ENCODE measurements at places on chromosomes 1 and 21.

GRCh38 chr21:29800056-29800455 is 139.7 kb downstream of the GRIK1 start:
- no peak for DNase-seq

DNA sequence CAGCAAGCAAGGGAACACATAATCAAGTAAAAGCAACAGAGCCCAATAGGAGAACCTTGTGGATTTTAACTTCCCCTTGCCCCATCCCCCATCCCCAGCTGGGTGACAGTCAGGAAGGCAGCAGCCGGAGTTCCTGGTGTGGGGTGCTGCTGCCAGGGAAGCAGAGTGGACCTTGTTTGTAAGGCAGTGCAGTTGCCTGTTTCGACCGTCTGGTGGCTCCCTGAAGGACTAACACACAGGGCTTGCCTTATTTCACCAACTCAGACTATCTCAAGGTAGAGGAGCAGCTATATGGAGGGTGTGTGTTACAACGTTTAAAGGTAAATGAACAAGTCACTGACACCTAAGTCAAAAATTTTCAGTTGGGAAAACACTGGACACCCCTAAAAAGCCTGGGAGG is 6.6 kb downstream of the KRTAP10-8 start:
- DNase-seq, result no peak

- DNase-seq, result no peak
Observed at GRCh38 chr1:60279798-60280197, 206.2 kb upstream of the C1orf87 start.

GRCh38 chr1:247557926-247558674 is 9.2 kb downstream of the GCSAML start:
- DNase-seq, result no peak

DNA sequence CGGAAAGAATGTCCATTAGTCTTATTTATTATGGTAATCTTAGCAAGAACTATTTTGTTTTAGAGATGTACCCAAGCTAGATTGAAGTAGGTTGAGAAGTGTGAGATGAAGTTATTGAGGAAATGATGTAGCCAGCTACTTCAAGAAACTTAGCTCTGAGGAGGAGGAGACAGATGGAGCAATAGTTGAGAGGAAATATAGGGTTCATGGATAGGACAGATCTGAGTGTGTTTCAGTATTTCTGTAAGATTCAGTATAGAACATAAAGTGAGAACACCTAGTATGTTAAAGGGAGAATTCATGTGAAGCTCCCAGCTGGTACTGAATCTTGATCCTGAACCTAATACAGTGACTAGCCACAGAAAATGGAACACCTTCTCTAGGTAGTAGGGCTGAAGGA is 28.9 kb downstream of the TSNAX start:
- DNase-seq, result no peak

DNA sequence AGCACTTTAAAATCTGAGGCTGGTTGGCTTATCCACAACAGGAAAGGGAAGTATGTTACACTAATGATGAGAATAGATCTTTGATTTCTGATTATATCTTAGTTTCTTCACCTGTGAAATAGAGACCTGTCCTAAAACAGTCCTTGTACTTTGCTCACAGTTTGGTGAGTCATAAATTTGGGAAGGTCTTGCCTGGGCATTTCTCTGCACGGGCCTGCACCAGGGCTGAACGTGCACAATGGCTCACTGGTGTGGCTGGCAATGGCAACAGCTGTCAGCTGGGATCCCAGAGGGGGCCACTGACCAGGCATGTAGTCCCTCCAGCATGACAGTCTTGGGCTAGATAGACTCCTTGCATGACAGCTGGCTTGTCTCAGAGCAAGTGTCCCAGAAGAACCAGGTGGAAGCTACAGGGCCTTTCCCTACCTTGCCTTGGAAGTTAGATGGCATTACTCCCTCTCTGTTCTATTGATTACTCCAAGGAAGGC is 367.4 kb downstream of the DISC1 start:
- no peak for DNase-seq

- DNase-seq, result no peak
Observed at GRCh38 chr1:84876353-84876752, 16.7 kb downstream of the LPAR3 start.

- no peak for DNase-seq
Observed at GRCh38 chr1:51242546-51242945, 6.5 kb downstream of the RNF11 start.

GRCh38 chr1:209042413-209042812 is 541.1 kb upstream of the CAMK1G start:
- DNase-seq, result no peak

- DNase-seq, result no peak
Observed at GRCh38 chr1:170682809-170683208, 18.9 kb downstream of the PRRX1 start.

DNA sequence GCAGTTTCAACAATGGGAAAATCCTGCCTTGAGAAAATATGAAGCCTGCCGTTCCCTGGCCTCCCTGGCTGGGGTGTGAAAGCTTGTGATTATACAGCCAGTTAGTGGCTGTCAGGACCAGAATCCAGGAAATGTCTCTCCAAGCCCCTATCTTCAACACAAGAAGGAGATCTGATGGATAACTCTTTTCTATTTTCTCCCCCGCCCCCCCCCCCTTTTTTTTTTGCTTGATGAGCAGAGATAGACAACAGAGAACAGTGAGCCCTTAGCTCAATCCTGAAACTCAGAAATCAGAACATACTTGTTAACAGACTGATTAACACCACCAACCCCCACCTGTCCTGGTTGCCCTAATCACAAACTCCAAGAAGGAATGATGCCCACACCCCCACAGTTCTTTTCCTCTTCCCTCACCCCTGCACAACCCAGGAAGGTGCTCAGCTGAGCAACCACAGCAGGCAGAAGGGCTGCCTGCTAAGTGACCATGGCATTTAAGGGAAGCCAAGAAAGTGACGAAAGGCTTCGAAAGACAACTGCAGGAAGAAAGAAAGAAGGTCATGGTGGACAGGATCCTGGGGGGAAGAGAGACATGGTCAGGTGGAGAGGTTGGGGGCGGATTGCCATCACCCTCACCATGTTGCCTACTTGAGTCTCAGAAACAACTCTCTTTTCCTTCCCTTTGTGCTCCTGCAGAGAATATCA is 12.3 kb upstream of the DENND2D start:
- DNase-seq, result no peak

- DNase-seq, result peak; percentile 44
Observed at GRCh38 chr1:29379443-29380073, 143.2 kb downstream of the PTPRU start.

DNA sequence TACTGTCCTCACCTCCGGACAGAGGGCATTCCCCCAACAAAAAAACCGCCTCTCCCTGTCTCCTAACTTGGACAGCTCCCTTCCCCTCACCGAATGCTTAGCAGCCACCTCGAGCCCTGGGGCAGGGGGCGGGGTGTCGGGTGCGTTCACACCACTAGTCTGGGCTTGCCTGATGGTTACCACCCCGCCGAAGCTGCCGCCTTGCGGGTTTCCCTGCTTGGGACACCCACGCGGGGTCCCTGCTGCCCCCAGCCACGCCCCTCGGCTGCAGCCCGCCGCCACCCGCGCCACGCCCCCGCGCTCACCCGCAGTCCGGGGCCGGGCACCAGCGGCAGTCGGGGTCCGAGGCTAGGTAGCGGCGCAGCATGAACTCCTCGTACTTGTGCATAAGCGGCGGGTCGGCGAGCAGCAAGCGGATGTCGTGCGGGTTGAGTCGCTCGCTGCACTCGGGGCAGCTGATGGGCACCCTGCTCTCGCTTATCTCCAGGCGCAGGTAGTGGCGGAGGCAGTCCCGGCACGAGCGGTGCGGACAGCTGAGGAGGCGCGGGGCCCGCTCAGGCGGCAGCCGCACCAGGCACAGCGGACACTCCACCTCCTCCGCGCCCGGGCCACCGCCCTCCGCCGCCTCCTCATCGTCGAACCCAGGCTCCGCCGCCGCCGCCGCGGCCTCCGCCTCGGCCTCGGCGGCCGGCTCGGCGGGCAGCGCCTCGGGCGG is 706 bp downstream of the RNF19B start:
- peak; percentile 58 for DNase-seq

- DNase-seq, result no peak
Observed at GRCh38 chr21:36159356-36159921, 2.8 kb downstream of the DOP1B start.

DNA sequence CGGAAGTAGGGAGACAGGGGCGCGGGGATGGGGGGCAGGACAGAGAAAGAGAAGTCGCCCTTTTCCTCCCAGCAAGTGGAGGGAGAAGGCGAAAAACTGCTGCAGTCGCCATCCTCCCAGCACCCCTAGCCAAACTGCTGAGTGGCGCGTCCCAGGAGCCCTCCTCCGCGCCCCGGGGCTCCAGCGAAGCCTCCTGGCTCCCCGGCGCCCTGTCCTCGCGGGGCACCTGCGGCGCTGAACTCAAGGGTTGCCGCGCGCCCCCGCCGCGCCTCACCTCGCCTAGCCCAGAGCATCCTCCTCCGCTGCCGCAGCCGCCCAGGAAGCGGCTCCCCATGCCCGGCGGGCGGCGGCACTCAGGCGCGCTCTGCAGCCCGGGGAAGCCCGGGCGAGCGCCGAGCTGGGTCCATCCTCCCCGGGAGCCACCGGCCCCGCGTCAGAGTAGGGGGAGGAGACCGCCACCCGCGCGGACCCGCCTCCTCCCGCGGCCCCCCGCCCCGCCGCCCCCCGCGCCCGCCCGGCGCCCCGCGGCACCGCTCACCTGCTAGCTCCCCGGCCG is at the start of gene DAB1:
Gene DAB1 (minus strand): TSS at position 405 of the 556 bp plus-strand sequence. CDS start 133,030 bp downstream, outside the sequence.
- no peak for DNase-seq

- no peak for DNase-seq
Observed at GRCh38 chr1:33312413-33312749, 8.5 kb downstream of the A3GALT2 start.

DNA sequence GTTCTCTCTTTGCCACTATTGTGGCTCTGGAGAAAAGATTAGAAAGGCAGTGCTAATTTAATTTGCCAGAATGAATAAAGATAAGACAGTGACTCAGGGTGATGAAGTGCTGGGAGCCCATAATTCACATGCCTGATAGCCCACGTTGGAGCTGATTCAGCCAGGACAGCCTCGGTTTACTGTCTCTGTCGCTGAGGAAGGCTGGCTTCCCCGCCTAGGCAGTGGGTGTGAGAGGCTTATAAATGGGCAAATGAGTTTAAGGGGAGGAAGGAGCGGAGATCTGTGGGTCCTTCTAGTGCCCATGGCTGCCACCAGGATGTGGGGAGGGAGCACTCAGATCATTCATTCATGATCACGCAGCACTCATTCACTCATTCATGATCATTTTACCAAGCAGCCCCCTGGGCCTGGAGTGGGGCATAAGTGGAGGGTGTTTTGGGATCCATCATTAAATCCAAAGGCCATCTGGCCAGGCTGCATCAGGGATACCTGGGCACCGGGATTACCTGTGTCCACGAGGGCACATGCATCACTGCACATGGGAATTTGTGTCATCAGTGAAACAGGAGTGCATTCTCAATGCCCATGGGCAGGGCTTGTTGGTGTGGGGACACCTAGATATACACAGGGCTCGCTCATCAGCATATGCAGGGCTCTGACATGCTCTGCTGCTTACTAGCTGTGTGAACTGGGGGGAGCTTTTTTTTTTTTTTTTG is 315.4 kb downstream of the MATN1 start:
- DNase-seq, result no peak

DNA sequence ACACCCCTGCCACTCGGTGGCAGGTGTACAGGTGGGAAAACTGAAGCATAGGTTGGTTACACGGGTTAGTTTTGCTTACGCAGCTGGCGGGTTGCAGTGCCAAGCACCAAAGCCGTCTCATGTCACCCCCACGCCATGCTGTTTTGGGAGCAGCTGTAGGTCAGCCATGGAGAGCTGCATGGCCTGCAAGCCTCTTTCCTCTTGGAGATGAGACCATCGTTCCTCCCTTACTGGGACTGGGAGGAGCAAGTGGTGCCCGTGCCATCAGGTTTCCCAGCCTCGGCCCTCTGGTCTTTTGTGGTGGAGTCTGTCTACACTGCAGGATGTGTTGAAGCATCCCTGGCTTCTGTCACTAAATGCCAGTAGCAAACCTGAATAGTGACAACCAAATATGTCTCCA is 46.9 kb downstream of the AJAP1 start:
- DNase-seq, result no peak

- DNase-seq, result no peak
Observed at GRCh38 chr1:34800214-34800613, 7.4 kb downstream of the GJA4 start.

DNA sequence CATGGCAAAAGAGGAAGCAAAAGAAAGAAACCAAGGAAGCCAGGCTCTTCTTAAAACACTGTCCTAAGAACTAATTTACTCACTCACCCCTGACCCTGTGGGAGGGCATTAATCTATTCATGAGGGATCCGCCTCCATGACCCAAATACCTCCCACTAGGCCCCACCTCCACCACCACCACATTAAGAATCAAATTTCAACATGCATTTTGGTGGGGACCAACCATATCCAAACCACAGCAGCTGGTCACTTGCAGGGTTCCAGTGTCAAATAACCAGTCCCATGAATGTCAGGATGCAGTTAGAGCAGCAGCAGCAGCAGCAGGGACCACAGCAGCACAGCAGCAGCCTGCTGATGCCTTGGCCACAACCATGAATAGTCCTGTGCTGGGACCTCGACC is 83.8 kb downstream of the ZC3H11B start:
- no peak for DNase-seq

DNA sequence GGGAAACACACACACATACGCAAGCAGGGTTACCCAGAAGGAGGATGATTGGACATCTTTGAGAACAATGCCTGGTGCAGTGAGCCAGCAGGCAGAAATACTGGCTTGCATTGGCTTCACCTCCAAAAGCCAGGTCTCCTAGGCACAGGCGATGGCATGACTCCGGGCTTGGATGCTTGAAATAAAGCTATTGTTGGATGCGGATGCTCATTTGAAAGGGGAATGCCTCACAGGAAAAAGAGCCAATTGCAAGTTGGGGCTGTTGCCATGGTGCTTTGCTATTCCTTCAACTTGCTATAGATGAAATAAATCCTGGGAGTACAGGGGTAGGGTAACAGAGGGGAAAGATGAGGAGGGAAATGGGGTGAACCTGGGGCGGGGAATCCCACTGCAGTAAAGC is 180.7 kb upstream of the SGIP1 start:
- no peak for DNase-seq

DNA sequence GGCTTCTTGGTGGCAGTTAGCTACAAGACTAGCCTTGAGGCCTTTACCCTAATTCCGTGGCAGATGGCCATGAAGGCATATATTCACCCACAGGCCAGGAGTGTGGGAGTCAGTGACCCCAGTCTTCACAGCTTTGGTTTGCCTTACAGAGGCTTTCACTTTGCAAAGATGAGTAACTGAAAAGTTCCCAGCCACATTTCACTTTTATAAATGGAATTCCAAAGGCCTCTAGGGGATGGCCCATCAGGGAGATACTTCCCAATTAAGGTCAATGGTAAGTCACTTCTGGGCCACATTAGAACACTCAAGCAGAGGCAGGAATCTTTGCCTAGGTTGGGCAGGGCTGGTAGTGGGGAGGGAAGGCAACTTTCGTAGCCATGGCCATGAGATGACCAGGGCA is 13.1 kb upstream of the HEYL start:
- no peak for DNase-seq

GRCh38 chr1:30328401-30329262 is 394.8 kb downstream of the MATN1 start:
- DNase-seq, result no peak

GRCh38 chr1:16442941-16443340 is 2.4 kb downstream of the NECAP2 start:
- DNase-seq, result no peak
